Thoracic aorta (tissue), 2 donors: ENCODE measurements at places on chromosomes 1 and 21. TPM values are rescaled to one million over a fixed set of nuclear protein-coding genes. Genes with fewer than 3 reads are reported as not detected.
A peak's percentile ranks its signal among the peaks of the same experiment; 100 is the strongest.

S100A3 gene
- 3.1 TPM for total RNA-seq

ST6GALNAC5 gene
- 7.2 TPM for total RNA-seq

MEX3A gene
- total RNA-seq: not detected

KCNE1 gene
- 10.8 TPM for total RNA-seq

DNA sequence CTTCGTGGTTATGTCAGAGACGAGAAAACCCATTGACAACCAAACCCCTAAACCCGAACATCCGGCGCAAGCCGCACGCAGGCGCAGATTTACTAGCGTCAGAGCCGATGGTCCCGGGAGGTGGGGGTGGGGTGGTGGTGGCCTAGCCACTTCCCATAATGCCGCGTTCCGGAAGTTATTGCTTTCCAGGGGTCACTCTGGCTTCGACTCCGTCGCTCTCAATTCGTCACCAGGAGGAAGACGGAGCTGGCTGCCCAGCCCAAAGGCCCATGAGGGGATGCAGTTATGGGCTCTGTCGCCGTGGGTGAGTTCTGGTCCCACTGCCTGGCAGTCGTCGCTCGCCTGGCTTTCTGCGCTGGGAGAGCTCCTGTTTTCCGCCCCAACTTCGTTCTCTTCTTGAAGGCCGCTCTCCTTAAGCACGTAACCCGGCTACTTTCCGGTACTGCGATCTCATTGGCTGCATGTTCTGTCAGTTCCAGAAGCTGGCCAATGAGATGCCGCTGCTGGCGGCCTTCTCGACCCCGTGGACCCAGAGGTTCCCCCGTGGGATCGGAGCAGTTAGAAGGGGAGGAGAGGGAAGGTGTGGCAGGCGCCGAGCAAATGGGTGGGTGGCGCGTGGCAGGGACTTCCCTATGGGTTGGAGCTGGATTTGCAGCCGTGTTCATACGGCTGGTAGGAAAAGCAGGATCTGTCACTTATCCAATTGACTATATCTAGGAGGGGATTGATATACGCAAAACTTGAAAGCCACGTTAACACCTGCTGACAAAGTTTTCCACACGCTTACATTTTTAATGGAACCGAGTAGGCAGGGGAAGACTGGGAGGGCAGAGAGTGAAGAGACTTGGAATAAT, at the start of gene USP16:
Gene USP16, plus strand, starts transcription at position 195 of the 854 bp plus-strand sequence. CDS start 3,246 bp downstream, outside the sequence.
- peak; percentile 89 for DNase-seq

GRCh38 chr1:164794356-164794755, 235.4 kb downstream of the PBX1 start:
- no peak for DNase-seq

DNA sequence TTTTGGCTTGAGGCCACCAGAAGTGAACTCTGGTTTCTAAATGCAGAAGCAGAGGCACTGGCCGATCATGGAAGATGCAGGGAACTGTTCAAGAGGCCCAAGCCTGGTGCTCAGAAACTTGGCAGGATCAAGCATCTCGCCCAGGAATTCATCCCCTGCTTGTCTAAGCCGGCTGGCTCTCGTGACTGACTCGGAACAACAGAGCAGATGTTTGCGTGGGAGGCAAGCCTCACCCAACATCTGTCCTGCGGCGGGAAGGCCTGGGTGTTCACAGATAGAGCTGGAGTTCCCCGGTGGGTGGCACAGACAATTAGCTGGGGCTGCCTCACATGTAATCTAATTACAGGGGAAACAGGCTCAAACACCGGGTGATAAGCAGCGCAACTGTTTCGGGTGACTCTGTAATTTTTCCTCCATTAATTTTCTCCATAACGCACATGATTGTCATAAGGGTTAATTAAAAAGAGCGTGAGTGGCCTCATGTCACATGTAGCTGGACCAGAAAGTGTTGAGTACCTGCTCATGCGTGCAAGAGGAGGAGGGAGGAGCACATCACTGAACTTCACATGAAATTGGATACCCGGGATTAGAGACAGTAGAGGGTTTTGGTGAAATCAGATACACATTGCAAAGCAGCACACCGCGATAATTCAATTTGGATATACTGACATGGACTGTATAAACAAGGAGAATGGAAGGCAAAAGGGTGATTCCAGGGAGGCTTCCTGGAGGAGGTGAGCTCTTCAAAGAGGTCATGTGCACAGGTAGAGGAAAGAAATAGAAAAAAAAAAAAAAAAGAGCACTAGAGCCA, 180.0 kb downstream of the ETS2 start:
- peak; percentile 31 for DNase-seq

DNA sequence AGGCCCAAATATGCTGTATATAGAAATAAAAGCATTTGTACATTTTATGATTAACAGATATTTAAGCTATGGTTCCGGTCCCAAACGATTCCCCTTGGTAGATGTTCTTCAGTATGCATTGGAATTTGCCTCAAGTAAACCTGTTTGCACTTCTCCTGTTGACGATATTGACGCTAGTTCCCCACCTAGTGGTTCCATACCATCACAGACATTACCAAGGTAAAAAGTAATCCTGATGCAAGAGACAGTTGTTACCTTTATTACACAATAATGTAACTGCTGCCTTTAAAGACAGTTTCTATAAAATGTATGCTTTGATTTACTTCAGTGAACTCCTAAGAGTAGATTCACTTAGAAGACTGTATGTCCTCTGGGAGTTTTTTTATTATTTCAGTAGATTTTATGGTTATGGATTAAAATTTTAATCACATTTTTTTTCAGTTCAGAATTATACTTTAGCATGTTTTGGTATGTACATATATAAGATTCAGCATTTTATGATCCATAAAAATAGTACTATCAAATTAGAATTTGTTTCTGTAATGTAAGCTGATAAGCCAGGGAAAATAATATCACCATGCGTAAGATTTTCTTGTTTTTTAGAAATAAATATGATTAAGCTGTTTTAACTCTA, 96.5 kb downstream of the USP25 start:
- no peak for DNase-seq

DNA sequence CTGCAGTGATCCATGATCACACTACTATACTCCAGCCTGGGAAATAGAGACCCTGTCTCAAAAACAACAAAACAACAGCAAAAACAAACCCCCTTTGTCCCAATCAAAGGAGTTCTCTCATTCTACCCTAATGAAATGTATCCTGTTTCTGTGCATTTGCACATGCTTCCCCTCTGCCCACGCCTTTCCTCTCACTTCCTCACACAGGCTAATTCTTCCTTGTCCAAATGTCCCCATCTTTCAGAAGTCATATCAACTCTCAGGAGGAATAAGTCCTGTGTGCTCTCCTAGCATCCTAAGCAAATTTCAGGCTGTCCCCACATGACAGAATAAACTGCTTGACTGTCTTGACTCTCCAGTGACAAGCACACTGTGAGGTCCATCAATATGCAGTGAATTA, 8.1 kb upstream of the ATP1B1 start:
- DNase-seq: no peak

DNA sequence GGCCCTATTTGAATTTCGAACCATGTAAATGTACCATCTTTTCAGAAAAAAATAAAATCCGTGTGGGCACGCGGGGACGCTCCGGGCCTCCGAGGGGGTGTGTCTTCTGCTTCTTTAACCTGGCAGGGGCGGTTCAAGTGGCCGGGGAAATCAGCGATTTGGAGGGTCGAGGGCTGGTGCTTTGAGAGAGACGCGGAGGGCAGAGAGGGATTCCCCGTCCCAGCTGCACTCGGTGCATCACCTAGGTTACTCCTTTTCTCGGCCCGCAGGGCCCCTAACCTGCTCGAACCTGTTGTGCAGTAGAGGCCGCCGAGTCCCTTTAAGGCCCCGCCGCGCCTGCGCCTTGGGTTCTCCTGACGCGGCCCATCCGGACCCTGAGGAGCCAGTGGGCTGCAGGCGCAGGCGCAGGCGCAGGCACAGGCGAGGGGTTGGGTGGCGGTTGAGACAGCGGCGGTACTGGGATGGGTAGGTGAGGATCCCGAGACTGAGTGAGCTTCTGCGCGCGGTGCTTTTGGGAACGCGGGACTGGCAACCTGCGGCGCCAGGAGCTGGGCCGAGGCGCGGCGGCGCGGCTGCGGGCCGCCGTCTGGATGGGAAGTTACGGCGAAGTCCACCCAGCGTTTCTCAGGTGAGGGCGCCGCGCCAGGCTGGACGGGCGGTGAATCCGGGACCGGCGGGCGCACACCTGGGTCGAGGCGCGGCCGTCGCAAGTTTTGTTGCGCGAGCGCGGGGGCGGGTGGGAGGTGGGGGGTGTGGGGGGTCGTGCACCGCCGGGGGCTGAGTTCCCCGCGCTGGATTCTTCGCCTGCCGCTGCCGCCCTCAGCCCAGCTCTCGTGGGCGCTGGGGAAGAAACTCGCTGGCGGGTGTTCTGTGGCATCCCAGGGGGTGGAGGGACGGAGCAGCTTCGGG, at the start of gene NBPF3:
Gene NBPF3, plus strand, starts transcription at position 417 of the 909 bp plus-strand sequence. CDS start 4,950 bp downstream, outside the sequence.
- peak; percentile 38 for DNase-seq

DNA sequence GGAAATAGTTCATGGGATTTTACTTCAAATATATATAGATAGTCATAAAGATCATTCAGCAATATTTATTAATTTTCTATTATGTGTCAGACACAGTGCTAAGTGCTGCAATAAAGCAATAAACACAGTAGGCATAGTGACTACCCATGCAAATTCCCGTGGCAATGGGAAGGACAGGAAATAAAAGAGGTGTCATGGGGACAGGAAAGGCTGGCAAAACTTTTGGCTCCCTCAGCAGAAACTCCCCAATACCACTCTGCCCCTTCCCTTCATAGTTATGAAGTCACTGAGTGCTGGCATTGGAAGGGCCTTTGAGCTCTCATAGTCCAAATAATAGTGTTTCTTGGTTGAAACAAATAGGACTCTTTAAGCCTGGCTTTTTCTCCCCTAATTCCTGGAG, 104.4 kb upstream of the DPT start:
- DNase-seq: no peak

DNA sequence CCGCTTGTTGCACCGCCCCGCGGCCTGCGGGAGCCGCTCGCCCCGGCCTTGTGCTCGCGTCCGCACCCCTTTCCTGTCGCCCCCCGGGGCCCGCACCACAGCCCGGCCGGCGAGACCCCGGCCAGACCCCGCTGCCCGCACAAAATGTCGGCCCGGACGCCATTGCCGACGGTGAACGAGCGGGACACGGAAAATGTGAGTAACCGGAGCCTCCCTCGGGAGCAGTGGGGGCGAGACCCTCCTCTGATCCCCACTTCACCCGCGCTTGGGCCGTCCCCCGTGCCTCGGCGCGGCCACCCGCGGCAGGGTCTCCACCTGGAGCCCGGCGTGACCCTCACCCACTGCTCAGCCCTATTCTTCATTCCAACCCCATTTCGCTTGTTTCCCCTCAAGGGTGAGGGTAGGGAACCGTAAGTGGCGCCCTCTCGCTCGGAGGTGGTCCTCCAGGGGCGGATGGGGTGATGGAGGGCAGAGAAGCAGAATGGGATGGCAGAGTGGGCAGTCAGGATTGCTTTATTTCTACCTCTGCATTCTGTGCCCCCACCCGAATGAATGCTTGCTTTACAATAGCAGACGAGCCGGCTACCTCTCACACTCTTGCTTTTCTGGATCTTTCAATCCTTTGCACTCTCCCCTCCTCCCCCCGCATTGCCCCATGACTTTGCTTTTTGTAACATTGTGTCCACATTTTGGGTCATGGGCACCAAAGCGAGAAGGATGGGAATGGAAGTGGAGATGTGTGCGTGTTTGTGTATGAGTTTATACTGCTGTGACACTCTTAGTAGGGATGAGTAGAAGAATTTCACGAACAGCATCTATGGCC, 954 bp downstream of the MARK1 start:
- no peak for DNase-seq

GRCh38 chr1:50251702-50252101, 143.0 kb downstream of the ELAVL4 start:
- DNase-seq: no peak

DNA sequence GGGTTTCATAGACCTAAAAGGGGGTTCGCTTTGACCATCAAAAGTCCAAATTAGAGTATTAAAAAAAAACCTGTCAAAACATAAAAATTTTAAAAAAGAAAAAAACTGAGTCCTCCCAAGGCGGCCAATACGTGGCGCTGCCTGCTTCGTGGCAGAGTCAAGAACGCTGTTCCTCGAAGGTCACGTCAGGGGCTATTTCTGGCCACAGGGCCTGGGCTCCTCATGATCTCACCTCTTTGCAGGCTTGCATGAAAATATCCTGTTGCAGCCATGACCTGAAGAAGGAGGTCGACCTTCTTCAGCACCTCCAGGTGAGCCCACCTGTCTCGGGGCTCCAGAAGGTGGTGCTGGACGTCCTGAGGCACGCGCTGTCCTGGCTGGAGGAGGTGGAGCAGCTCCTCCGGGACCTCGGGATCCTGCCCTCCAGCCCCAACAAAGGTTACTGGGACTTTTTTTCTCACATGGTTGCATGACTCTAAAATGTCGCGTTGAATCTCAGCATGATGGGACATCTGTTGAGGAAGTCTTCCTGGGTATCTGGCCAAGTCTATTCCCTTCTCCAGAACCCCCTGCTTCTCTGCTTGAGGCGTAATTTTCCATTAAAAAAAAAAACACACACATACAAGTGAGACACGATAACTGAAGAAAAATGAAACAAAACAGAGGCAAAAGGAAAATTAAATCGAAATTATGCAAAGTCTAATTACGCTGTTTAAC, 80.4 kb upstream of the EFHD2 start:
- no peak for DNase-seq

DNA sequence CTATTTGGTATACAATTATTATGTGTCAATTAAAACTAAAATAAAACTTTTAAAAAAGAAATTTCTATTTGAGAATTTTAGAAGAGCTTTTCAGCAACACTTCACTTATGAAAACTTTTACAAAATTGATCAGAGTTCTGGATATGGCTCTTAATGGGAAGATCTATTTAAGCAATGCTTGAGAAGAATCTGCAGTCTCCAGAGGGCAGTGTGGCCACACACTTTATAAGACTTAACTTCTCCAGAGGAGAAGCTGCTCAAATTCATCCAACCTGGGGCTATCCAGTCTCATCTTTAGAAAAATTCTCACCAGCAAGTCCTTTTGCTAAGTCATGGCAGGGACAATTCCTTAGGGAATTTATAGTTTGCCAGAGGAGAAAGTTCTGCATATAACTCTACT, 25.2 kb upstream of the AGO1 start:
- DNase-seq: no peak

GRCh38 chr1:165628147-165628822, 2.7 kb upstream of the MGST3 start:
- DNase-seq: no peak

DNA sequence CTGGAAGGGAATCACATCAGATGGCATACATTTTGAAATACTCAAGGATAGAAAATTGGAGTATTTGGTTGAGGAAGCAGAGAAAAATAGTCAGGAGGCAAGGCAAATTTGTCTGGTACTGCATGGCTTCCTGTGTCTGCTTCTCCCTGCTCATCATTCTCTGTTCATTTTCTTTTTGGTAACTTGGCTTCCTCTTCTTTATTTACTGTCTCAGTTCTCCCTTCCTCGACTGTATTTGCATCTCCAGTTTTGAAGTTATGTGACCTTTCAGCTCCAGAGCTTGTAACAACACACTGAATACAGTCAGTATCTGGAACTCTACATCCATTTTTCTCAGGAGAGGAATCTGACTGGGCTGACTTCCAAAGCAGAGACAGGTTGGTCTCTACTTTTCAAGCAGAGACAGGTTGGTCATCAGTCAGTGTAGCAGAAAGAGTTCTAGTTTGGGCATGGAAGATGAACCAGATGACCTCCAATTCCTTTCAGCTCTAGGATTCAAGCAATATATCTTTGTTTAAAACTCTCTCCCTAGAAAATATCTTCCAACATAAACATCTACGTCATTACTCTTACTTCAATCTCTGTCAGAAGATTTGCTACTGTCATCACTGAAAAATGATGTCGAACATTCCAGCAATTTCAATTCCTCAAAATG, 571.2 kb downstream of the ADGRL2 start:
- DNase-seq: no peak

GRCh38 chr1:47507144-47507543, 69.3 kb downstream of the FOXD2 start:
- DNase-seq: no peak

GRCh38 chr1:53448241-53448841, 10.9 kb upstream of the DMRTB1 start:
- DNase-seq: no peak

GRCh38 chr1:53799141-53799540, 39.0 kb downstream of the NDC1 start:
- DNase-seq: no peak
